ENCODE measurements at places on chromosomes 3 and 15. TPM values are rescaled to one million over a fixed set of nuclear protein-coding genes. Genes with fewer than 3 reads are reported as not detected.

ADAMTS9 gene
- 2.1 TPM for total RNA-seq

ZMAT3 gene
- 31.7 TPM for total RNA-seq

C3orf85 gene
- total RNA-seq = not detected

PPM1L gene
- total RNA-seq = 0.77 TPM

EPHB1 gene
- 0.12 TPM for total RNA-seq

ITIH1 gene
- total RNA-seq = not detected

SPINK8 gene
- total RNA-seq = not detected

ZNF639 gene
- 55.7 TPM for total RNA-seq

All from uterine smooth muscle cell (primary cell).